ENCODE measurements at places on chromosomes 5 and 9. TPM values are rescaled to one million over a fixed set of nuclear protein-coding genes. Genes with fewer than 3 reads are reported as not detected.

The SLC9A3 gene
- 2.6 TPM for total RNA-seq

The UNC13B gene
- 1.4 TPM for total RNA-seq

The NMUR2 gene
- not detected for total RNA-seq

The CNTNAP3 gene
- not detected for total RNA-seq

The EEIG1 gene
- 564 TPM for total RNA-seq

The SLCO4C1 gene
- 0.05 TPM for total RNA-seq

The BSPRY gene
- total RNA-seq: 0.36 TPM

The IL3 gene
- total RNA-seq: not detected

The LRRC70 gene
- 1.2 TPM for total RNA-seq

The PCDHB4 gene
- total RNA-seq: not detected

- no peak for DNase-seq
Measured at GRCh38 chr9:27828908-27829307, 255.6 kb upstream of the C9orf72 start.

GRCh38 chr5:73417303-73418034, 31.1 kb downstream of the FOXD1 start:
- no peak for DNase-seq

GRCh38 chr5:108233617-108234155, 148.2 kb downstream of the FBXL17 start:
- no peak for DNase-seq

- DNase-seq: no peak
Measured at GRCh38 chr9:3646226-3646625, 120.4 kb upstream of the RFX3 start.

DNA sequence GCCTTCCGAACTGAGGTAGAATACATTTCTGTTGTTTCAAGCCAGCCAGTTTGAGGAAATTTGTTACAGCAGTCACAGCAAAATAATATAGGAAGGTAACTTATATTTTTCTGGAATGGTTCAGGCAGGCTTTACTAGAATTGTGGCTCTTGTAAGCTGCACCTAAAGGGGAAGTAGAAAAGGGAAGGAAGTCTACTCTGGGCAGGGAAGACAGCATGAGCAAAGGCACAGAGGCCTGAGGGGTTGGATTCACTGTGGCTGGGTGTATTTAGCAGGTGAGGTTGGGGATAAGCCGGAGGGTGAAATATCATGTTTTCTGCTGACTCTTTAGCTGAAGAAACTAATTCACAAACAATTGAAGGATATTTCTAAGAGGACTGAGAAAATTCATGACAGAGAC, 183.5 kb downstream of the GAS1 start:
- no peak for DNase-seq

GRCh38 chr9:100125236-100125635, 26.2 kb downstream of the INVS start:
- no peak for DNase-seq

- no peak for DNase-seq
Measured at GRCh38 chr5:107705402-107706014, 34.8 kb upstream of the EFNA5 start.

DNA sequence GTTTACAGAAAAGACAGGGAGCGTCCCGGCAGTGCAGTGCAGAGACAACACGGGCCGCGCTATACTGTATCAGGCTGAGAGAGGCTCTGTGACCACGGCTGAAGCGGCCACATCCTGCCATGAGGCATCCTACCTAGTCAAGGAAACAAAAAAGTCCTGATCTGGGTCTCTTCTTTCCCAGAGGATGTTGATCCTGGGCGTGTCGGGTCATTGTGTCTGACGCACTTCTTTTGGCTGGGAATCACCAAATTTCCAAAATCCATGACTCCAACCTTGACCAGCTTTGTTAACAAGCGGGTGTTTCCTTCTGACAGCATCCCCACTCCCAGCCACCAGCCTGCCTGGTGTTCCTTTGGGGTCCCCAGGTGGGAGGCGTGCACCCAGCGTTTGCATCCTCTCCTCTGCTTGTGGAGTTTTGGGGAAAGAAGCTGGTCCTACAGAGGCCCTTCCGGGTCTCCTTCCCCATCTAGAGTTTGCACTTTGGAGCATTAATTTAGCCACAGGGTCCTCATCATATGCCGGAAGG, 91.4 kb upstream of the RAI14 start:
- no peak for DNase-seq

- no peak for DNase-seq
Measured at GRCh38 chr9:37033682-37034304, at the start of gene PAX5. Gene PAX5 (minus strand): TSS chr9:37034268. CDS start chr9:37034031, 237 bp downstream.

GRCh38 chr5:169703813-169704212, 66.7 kb downstream of the DOCK2 start:
- DNase-seq: no peak

DNA sequence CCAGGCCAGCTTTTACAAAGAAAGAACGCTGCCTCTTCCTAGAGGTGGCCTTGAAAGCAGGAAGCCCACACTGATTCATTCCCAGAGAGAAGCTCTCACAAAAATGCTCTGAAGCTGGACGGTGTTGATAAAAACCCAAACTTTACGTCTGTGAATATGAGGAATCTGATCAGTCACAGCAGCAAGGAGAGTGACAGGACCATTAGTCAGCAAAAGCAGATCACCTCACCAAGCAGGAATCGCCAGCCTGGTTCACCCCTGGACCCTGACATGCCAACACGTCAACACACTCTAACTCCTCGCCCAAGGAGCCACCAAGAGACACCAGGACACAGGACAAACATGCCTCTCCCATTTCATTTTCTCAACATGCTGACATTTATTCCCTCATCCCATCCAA, 70.6 kb upstream of the ZNF622 start:
- no peak for DNase-seq

DNA sequence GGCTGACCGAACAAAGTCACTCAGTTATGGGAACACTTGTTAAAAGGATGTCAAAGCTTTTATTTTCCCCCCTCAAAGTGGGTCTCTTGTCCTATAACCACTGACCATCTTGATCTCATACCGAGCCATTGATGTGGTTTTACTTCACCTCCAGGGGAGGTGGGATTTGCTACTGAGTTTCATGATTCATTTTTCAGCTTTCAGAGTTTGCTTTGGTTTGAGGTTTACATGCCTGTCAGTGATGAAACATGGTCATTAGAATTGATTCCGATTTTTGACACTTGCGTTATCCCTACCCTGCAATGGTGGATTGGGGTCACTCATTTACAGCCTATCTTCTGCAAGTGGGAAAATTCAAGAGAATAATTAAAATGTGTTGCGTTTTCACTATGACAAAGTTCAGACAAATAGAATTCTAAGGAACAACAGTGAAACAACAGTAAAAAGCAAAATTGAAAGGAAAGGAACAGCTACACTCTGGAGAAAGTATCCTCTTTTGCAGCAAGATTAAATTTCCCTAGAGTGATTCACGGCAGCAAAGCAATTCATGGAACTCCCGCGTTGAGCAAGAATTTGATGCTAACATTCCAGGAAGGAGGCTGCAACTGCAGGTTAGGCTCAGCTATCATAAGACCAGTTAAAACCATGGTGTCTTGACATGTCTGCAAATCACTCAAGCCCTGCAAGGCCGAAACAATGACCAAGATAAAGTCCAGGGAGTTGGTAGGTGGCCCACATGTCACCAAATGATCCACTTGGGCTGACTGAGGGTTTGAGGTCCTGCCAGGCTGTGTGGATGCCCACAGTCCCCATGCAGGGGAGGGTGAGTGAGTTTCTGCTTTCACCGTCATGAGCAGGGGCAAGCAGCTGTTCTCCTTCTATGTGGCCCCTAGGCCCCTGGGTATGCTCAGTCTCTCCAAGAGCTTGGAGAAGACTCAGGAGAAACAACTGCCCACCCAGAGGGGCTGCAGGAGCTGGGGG, 9.4 kb downstream of the GADD45G start:
- no peak for DNase-seq

- DNase-seq: no peak
Measured at GRCh38 chr5:177015156-177015555, 7.3 kb upstream of the ZNF346 start.

GRCh38 chr5:95913663-95914062, 48.0 kb downstream of the ELL2 start:
- DNase-seq: no peak

GRCh38 chr5:74285675-74286280, 354.8 kb downstream of the ENC1 start:
- DNase-seq: no peak

DNA sequence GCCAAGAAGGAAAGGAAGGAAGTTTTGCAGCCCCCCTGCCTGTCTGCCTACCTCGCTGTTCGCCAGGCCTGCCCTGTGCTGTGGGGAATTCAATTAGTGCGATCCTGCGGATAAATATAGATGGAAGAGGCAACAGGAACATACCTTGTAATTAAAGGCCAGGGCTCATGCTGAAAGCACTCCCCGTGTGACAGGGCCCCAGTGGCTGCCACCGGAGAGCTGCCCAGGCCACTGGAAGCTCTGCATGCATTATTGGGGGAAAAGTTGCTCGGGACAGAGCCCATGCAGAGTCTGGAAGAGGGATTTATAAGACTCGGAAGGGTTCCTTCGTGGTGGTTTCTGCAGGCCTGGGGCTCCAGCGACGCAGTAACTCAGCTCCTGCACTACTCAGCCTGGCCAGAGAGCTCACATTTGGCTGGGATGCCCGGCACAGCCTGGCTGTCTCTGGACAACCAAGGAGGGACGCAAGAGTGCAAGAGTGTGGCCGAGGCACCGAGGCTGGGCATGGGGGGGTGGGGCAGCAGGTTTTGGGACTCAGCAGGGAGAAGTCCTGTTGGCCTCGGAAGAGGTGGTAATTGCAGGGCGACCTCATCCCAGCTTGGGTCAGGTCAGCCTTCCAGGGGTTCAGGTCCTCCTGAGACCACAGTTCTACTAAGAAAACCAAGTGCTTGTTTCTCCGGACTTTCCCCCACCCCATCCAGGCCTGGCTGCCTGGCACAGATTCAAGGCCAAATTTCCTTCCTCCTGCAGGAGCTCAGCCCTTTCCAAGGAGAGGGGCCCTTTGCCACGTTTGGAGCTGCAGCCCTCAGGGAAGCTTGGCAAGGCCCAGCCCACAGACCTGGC, 68.1 kb upstream of the GGTA1 start:
- DNase-seq: no peak

DNA sequence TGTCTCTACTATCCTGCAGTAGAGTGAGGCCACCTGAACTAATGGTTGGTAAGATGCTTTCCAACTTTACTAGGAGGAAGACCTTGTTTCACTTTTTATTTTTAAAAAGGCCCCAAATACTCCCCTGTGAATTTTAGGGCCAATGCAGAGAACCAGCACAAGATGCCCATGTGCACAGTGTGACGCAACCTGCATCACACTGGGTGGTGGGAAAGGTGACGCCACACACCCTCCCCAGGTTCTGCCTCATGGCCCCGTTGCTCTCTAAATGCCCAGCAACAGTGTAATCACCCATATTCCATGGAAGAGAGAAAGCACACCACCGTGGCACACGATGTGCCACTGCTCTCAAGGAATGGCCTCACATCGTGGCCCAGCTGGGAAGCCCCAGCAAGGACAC, 6.4 kb downstream of the SURF4 start:
- no peak for DNase-seq

DNA sequence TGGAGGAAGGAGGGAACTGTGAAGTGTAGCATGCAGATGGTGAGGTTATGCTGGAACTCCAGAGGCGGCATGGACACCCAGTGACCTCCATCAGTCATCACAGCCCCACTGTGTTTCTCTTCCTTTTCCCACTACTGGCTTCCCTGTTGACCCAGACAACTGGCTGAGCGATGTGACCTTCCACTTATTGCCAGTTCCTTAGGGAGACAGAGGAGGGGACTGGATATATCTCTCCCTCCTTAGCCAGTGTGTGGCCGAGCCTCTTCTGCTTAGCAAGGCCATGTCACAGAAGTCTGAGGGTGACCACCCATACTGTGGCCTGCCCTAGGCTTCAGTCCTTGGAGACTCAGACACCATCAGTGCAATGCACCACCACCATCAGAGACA, 3.0 kb upstream of the PHYKPL start:
- DNase-seq: no peak

DNA sequence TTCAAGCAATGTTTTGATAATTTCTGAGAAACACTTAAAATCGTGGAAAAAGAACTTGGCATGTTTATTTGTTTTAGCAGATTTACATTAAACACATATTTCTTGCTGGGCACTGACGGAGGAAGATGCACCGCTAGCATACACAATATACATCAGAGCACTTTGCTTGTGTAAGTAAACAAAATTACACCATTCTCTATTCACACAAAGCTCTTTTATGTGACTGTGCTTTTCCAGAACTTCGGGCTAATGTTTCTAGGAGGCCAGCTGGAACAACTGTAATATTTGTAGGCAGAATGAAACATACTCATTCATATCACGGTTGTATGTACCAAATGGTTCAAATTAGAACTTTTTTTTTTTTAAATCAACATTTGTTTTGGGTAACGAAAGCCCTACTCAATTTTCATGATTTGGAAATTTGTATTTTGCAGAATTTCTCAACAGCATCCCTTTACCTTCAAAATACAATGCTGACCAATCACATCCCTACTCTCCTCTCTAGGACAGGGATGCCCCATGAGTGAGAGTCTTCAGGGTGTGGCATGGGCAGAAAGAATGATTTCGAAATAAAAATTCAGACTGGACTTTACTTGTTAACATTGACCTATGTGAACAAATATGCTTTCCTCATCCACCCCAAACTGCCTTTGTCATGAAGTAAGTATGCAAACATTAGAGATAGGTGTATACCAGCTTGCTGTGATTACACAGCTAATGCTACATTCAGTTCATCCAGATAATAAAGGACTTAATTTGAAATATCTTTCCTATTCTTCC, 425.1 kb downstream of the BNC2 start:
- no peak for DNase-seq

GRCh38 chr9:71465392-71465791, 302.9 kb downstream of the CEMIP2 start:
- DNase-seq: no peak

DNA sequence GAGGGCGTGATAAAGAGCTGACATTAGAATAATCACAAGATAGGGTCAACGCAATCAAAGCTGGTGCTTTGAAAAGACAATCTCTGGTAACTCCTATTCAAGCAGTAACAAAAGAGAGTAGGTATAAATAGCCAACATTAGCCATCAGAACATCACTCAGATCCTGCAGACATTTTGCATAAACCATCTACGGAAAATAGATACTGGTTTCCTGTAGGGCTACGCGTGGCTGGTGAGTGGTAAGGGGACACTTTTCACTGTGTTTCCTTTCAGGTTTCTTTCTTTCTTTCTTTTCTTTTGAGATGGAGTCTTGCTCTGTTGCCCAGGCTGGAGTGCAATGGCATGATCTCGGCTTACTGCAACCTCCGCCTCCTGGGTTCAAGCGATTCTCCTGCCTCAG, 22.3 kb downstream of the TTF1 start:
- no peak for DNase-seq
